ENCODE measurements at places on chromosomes 16 and 17.

- DNase-seq: peak; percentile 55
Observed at GRCh38 chr17:3965118-3965800, 1.0 kb upstream of the ATP2A3 start.

DNA sequence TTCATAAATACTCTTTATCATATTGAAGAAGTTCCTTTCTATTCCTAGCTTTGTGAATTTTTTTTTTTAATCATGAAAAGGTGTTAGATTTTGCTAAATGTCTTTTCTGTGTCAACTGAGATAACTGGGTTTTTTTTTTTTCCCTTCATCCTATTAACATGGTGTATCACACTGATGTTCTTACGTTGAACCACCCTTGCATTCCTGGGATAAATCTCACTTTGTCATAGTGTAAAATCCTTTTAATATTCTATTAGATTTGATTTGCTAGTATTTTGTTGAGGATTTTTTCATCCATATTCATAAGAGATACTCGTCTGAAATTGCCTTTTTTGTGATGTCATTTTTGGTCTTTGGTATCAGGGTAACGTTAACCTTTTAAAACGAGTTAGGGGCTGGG is 49.2 kb downstream of the CHCT1 start:
- DNase-seq: no peak

DNA sequence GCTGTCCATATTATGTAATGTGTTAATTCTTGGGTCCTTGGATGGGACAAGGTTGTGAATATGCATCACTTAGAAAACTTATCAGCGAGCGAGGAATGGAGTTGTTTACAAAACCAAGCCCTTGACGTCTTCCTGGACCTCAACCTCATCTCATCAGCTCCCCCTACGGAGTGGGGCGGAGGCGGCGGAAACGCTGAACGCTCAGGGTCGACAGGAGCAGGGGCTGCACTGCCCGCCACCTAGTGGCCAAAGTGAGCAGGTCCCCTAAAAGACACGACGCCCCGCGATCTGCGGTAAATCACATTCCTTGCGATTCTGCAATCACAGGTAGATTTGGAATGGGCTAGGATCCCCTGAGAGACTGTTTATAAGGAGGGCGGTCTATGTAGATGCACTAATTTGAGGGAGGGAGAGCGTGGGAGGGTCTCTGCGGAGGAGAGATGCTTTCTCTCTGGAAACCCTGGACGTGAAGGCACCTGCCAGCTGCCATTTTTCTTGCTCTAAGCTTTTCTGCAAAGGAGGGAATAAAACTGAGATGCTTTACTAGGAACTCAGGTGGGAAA is 5.4 kb upstream of the ICAM2 start:
- peak; percentile 90 for DNase-seq

DNA sequence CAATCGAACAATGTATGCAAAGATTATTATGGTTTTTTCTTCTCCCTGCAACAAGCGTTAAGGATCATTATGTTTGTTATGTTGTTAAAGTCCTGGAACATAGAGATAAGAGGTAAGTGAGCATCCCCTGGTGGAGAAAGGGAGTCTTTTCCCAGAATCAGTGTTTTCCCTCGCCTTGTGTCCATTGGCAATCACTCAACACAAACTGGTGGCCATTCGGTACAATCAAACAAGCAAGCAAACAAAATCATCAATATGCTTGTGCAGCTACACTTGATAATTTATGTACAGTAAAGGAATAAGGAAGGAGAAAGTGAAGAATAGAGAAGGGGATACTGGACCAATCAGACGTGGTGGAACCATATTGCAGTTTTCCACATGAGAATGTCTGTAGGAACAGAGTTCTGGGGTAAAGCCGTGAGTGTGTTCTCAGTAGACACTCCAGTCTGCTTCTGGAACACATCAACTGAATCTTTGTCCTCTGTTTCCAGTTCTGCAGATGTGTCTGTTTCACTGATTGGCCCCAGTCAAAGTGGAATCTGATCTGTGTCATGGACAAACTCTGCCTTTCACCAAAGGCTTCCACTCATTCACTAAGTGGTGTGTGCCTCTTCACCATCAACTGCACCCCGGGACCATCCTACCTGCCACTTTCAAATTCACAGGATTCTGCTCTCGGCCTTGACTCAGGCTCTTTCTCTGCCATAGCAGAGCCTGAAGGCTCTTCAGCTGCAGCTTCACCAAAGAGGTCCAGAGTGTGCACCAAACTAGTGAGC is 169.5 kb downstream of the AHSP start:
- DNase-seq: no peak

- peak; percentile 24 for DNase-seq
Observed at GRCh38 chr17:2795441-2796163, 636 bp upstream of the RAP1GAP2 start.

DNA sequence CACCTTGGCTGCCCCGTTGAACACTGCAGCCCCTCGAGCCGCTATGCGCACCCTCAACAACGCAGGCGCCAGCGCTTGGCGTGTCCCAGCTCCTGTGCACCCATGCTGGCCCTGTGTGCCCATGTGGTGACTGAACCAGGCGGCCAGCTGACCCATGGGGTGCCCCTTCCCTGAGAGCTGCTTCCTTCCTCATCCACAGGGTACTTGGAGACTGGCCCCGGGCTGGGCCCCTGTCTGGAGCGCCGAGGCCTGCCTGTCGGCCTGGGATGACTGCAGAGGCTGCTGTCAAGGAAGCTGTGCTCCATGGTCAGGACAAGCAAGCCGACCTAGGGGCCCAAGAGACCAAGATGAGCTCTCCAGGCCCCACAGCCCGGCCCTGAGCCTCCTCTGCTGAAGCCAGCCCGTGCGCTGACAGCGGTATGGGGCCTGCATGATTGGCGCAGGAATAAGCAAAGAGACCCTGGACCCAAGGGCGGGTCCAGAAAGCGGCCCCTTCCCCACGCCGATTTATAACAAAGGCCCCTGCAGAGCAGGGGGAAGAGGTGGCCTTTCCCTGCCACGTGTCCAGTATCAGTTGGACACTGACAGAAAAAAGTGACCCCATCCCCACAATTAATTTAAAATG is 21.6 kb upstream of the BAHCC1 start:
- no peak for DNase-seq

GRCh38 chr16:55588799-55589198 is 22.3 kb downstream of the CAPNS2 start:
- no peak for DNase-seq

GRCh38 chr16:12311309-12311708 is 334.8 kb downstream of the SNX29 start:
- no peak for DNase-seq
